Activated CD8-positive, alpha-beta memory T cell treated with anti-CD3 and anti-CD28 coated beads for 1 hour (primary cell): ENCODE measurements at places on chromosomes 3 and 15.

- no peak for DNase-seq
These were observed 157.9 kb downstream of the CHL1 start for GRCh38 chr3:354432-354831.

DNA sequence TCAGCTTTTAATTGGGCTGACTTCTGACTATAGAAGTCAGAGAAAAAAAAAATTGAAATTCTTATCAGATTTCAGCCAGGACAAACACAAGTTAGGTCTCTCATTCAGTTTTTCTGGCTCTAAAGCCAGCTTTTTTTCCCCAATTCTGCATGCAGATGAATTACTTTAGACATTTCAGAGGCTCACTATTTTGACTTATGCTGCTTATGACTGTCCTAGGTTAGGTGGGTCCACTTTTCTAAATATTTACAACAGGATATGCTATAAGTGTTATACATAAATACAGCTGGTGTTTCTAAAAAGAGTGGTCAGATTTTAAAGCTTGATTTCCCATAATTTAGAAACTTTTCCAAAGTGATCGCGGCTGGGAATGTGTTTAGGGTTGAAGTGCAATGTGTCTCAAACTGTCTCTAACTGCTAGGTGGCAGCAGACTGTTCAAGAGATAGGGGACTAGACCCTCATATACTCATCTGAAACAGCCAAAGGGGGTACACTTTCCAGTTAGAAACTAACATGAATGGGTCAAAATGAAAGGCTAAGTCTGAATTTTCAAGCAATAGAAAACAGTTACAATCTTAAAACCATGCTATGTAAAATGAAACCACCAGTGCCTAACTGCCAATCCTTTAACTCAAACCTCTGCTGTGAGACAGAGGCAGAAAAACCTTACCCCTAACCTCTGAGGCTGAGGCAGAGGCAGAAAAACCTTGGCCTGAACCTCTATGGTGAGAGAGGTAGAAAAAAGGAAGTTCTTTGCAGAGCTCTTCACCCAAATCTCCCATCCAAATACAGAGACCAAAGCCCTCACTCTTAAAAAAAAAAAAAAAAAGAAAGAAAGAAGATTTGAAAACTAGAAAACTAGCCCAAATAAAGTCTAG, 596.0 kb downstream of the NTRK3 start:
- DNase-seq: no peak

GRCh38 chr15:67825881-67826716, 790 bp downstream of the SKOR1 start:
- no peak for DNase-seq

DNA sequence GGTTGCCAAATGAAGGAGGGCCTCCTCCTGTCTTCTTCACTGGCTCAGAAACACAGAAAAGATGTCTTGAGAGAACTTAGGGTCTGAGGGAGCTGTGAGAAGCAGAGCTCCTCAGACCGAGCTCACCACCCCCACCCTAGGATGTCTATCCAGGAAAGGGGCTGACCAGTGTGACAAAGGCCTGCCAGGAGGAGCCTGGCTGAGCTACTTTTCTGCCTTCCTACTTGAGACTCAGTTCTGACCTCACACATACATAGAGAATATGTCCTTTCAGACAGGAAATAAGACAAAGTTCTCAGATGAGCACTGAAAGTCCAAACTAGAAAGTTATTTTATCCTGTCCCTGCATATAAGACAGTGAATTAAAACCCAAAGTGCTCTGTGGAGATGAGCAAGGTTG, 54.5 kb downstream of the KIF9 start:
- no peak for DNase-seq

- no peak for DNase-seq
These were observed 21.6 kb downstream of the ARHGAP31 start for GRCh38 chr3:119315600-119316312.

- no peak for DNase-seq
These were observed 238.8 kb downstream of the STAG1 start for GRCh38 chr3:136513367-136513766.

DNA sequence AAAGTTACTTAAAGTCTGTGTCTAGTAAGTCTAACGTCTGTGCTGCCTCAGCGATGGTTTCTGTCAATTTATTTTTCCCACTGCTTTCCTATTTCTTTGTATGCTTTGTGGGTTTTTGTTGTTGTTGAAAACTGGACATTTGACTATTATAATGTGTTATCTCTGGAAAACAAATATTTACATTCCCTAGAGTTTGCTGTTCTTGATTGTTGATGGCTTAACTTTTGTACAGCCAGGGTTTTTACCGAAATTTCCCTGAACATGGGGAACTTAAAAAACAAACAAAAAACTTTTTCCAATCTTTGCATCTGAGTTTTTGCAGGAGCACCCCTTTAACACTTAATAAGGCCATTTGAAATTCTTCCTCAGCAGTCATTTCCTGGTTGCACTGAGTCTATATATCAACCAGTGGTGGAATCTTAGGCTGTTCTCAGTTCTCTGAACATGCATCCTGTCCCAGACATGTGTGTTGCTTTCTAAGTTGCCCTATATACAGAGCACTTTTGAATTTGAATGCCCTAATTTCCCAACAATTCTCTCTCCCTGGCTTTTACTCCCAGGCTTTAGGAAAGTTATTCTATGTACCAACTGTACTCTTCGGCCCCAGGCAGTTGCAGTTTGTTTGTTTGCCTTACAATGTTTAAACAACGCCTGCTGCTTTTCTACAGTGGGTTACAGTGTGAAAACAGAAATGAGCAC, 11.8 kb upstream of the PIAS1 start:
- no peak for DNase-seq

DNA sequence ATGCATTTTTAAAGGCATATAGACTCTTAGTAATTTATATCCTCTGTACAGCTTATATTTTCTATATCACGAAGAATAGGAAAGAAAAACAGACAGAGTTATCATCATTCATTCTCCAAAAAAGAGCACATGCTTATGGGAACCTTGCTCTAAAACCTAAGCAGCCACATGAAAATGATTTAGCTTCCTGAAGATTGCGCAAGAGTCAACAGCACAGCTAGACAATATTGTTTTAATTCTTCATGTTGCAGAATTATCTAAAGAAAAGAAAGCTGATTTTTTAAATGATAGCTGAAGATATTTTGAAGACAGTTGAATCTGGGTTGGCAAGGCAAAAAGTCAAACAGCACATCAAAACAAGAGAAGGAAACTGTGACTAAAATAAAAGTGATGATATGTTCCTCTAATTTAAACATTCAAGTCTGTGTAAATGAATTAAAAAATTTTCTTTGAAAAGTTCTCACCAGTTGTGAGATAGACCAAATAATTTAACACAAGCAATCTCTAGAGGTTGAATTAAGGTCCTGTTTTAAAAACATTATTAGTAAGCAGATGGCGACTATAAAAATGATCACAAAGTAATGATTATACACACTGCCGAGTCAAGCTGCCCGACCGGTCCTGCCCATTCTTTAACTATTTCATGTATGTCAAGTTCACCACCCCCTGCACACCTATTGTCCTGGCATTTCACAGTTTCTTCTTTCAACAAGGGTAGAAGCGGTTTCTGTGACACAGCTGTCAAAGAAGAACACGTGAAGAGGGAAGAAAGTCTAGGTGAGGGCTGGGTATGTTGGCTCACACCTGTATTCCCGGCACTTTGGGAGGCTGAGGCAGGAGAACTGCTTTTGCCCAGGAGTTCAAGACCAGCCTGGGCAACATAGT, 74.2 kb upstream of the BHLHE40 start:
- no peak for DNase-seq

GRCh38 chr3:9808345-9809037, 1.6 kb upstream of the TTLL3 start:
- DNase-seq: no peak

DNA sequence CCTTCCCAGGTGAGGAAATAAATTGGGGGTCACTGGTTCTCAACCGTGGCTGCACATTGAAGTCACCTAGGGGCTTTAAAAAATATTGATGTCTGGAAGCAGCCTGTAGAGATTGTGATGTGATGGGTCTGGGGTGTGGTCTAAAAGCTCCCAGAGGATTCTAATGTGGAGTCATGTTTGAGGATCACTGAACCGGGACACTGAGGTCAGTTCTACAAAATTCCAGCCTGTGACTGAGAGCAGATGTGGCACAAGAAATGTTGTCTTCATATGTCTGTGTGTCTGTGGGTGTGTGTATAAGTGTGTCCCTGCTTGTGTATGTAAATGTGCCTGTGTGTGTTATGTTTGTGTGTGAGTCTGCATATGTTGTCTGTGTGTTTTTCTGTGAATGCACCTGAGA, 79.9 kb downstream of the TLE3 start:
- DNase-seq: no peak

- no peak for DNase-seq
These were observed 48.1 kb downstream of the CHSY1 start for GRCh38 chr15:101203607-101204189.
